ENCODE measurements at places on chromosomes 1 and 21.

DNA sequence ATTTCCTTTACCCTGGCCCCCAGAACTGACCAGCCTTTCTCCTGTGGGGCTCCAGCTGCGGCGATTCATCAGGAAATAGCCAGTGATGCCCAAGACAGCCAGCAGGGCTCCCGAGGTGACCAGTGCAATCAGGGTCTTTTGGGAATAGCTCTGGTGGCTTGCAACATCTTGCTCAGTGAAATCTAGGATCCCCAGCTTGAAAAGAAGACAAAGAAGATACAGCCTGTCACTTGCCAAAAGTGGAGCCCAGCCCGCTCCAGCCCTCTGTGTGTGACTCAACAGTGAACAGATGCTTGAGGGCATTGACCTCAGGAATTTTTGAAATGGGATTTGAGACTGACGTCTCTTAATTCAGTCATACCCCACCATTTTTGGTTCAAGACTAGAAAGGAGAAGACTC lies 22.3 kb downstream of the CD34 start:
- DNase-seq = no peak

- peak; percentile 65 for DNase-seq
These were observed 5.1 kb upstream of the CLEC20A start for GRCh38 chr1:178501705-178502329.

DNA sequence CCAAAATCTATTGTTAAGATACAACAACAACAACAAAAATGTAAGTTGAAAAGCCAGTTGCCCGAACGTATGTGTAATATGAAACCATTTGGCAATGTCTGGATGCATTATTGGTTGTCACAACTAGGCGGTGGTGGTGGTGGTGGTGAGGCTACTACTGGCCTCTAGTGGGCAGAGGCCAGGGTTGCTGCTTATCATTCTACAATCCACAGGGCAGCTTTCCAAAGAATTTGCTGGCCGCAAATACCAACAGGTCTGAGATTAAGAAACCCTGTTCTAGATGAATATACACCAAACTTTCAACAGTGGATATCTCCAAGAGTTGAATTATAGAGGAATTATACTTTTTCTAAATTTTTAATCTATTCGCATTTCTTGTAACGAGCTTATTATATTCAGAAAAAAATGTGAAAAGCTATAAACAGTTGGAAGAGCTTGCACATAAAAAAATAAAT lies 26.8 kb upstream of the ZNF697 start:
- peak; percentile 72 for DNase-seq

- no peak for DNase-seq
These were observed 1411.7 kb upstream of the B3GALT2 start for GRCh38 chr1:194598098-194598497.

DNA sequence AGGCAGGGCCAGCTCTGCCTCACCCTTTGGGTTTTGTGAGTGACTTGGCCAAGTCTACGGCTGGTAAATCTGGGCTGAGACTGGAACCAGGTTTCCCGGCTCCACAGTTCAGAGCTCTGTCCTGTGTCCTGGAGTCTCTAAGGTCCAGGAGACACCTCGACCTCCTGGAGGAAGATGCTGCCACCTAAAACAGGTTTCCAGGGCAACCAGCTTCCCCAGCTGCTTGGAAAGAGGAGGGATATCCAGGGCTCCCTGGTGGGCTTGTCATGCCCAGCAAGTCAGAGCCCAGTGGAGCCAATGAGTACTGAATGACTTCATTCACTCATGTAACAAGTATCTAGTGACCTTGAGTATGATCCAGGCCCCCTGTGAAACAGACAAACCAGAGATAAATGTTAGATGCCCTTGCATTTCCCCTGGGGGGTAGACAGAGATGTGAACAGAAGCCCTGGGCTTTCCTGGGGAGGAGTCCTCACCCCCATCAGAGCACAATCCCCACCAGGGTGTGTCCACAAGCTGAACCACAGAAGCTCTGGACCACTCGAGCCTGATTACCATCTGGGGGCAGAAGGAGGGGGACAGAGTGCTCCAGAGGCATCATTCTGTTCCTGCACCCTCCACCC lies 181.2 kb upstream of the RAB4A start:
- no peak for DNase-seq

DNA sequence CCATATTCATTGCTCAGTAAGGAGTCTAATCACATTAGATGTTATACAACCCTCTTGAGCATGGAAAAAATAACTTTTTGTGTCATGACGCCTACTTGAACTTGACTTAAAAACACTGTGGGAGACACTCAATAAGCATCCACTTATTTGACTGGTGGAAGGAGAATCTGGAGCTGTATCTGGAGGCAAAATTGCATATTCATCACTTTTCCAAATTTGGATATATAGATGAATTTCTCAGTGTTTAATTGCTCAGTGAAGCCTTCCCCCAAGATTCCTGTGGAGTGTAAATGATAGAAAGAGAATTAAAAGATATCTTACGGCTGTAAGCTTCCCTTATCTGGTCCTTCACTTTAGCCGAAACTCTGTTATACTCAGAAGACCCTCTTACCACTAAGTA lies 610.7 kb upstream of the ADGRL2 start:
- no peak for DNase-seq

GRCh38 chr1:239807361-239807760 lies 284.3 kb upstream of the FMN2 start:
- DNase-seq = no peak

- DNase-seq = no peak
These were observed 21.8 kb downstream of the PSMB2 start for GRCh38 chr1:35619237-35620121.

DNA sequence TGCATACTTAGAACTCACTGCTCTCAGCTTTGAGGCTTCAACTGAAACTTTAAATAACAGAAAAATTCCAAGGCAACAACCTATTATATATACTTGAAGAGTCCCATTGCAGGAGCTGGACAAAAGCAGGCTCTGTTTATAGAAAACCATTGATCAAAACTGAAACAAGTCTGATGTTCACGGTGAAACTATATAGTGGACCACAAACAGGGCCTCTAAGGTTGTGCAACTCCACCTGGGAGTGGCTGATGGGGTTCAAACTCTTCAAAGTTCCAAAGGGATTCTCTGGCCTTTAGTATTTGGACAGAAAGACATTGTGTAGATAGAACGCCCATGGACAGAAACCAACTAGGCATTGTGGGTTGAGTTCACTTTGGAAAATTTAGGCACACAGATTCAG lies 140.3 kb downstream of the ZC3H11B start:
- DNase-seq = no peak

- no peak for DNase-seq
These were observed 334.0 kb upstream of the PBX1 start for GRCh38 chr1:164225011-164225410.

- DNase-seq = no peak
These were observed 9.1 kb downstream of the EXO1 start for GRCh38 chr1:241857131-241857530.

All from NCI-H1436 (cell line).